Activated CD4-positive, alpha-beta T cell treated with anti-CD3 and anti-CD28 coated beads, Interleukin-2, amount 10 ng/mL, durations not matched to agents 7 days and 5 days (primary cell): ENCODE measurements at places on chromosomes 7 and 10. TPM values are rescaled to one million over a fixed set of nuclear protein-coding genes. Genes with fewer than 3 reads are reported as not detected.

The PRLHR gene
- total RNA-seq, result not detected

The IL6 gene
- 0.67 TPM for total RNA-seq

The PRKAR1B gene
- total RNA-seq, result 29.8 TPM

The PAXIP1 gene
- 32.7 TPM for total RNA-seq

The OPN4 gene
- not detected for total RNA-seq

The MPP7 gene
- total RNA-seq, result 18.7 TPM

The CDC14C gene
- not detected for total RNA-seq

The MEOX2 gene
- not detected for total RNA-seq

DNA sequence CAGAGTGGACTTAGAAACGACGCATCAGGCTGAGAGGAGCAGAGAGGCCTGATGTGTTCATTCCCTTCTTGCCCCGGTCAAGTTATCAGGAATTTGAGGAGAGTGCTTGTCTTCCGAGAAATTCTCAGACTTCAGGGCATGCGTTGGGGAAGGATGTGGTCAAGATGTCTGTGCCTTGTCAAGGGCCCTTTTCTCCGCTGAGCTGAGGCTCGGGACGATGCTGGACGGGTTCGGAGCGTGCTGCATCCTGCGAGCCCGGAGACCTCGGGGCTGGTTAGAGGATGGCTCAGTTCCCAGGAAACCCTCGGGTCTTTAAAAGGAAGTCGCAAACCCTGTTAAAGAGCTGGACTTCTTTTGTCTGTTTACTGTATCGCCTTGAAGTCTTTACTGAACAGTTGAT, 325.4 kb downstream of the ADARB2 start:
- no peaks in the 10 kb centered on the region for H3K4me1 ChIP-seq
- no peaks in the 10 kb centered on the region for H3K36me3 ChIP-seq
- peaks cover 8% of the 10 kb centered on the region for H3K27me3 ChIP-seq
- H3K4me3 ChIP-seq, result no peak overlapping the region
- no peak for DNase-seq

DNA sequence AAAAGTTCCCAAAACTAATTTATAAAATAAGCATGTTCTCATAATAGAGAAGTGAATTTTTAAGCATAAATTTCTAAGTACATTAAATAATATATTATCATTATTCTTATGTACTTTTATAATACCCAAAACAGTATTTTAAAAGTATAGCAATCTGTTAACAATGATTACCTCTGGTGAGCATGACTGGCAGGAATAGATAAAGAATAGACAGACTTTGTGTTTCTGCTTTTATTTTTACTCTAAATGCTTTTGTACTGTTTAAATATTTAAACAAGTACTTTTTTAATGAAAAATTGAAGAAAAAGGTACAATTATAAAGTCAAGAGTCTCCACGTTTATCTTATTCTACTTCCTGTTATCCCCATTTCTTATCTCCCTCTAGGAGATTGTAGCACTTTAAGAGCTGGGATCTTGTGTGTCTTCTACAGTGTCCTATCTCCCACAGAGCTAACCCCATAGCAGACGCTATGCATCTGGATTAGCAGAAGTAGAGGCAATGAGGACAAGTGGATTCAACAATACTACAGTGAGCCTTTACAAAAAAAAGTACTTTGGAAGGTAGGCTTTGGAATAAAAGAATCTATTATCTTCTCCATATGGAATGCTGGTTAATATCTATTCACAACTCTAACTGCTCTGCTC, 42.9 kb downstream of the IDE start:
- H3K4me3 ChIP-seq, result no peak overlapping the region
- no peak overlapping the region for H3K27ac ChIP-seq
- DNase-seq, result no peak
- no peaks in the 10 kb centered on the region for H3K27me3 ChIP-seq
- peaks cover 10% of the 10 kb centered on the region for H3K36me3 ChIP-seq

GRCh38 chr7:138663725-138664710, 37.1 kb downstream of the SVOPL start:
- no peaks in the 10 kb centered on the region for H3K36me3 ChIP-seq
- H3K27me3 ChIP-seq, result peaks cover 28% of the 10 kb centered on the region
- peak overlapping the region; percentile 65 for H3K4me3 ChIP-seq

DNA sequence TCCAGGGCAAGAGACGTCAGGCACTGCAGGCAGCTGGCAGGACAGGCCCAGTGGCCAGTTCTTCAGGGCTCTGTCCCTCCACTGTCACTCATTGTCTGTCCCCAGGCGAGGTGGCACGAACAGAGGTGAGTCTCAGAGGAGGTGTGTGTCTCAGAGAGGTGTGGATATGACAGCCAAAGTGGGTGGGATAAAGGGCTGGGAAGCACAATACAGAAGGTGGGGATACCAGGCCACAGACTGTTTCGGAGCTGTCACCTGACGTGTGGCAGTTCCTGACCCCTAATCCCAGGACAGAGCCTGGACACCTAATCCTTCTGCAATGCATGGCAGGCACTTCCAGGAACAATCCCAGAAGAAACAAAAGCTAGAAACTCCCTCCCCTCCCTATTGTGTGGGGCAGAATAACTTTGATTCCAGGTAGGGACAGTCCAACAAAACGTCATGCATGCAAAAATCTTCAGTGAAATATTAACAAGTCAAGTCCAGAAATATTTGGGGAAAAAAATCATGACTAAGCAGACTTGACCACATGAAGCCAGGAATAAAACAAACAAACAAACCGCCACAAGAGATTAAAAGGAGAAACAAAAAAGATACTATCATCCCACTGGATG, 11.6 kb downstream of the KLRG2 start:
- H3K27me3 ChIP-seq, result no peaks in the 10 kb centered on the region
- no peaks in the 10 kb centered on the region for H3K36me3 ChIP-seq
- H3K4me1 ChIP-seq, result no peaks in the 10 kb centered on the region
- H3K4me3 ChIP-seq, result no peak overlapping the region
- no peak overlapping the region for H3K27ac ChIP-seq

DNA sequence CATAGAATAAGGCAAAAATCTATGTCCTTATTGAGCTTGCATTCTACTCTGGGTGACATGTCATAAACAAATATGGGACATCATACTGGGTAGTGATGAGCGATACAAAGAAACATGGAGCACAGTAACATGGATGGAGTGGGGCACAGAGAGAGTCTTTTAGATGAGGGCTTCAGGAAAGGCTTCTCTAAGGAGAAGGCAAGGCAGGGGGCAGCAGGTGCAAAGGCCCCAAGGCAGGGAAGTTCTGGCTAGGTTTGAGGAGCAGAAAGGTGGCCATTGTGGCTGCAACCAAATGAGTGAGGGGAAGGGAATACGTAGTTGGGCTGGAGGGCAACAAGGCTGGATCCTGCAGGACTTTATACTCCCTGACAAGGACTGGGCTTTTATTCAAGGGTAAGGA, 211.4 kb downstream of the HERPUD2 start:
- no peaks in the 10 kb centered on the region for H3K4me1 ChIP-seq
- no peak overlapping the region for H3K4me3 ChIP-seq
- no peak overlapping the region for H3K27ac ChIP-seq
- H3K36me3 ChIP-seq, result no peaks in the 10 kb centered on the region

DNA sequence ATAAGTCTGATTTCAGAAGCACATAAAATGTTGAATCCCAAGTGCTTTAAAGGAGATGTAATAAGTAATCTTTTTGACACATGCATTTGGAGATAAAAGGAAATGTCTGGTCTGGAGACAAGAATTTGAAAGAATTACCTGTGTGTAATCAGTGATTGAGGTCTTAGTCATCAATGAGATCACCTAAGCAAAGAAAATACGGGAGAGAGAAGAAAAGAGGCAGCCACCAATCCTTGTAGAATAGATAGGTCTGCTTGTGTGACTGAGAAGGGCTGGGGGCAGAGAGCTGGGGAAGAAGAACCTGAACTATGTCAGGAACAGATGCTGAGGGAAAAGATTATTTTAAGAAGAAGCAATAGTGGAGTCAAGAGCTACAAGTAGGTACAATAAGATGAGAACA, 49.3 kb upstream of the ITPRID1 start:
- H3K4me3 ChIP-seq, result no peak overlapping the region
- no peak for DNase-seq
- H3K36me3 ChIP-seq, result no peaks in the 10 kb centered on the region
- no peaks in the 10 kb centered on the region for H3K27me3 ChIP-seq
- no peaks in the 10 kb centered on the region for H3K4me1 ChIP-seq
- H3K27ac ChIP-seq, result no peak overlapping the region

DNA sequence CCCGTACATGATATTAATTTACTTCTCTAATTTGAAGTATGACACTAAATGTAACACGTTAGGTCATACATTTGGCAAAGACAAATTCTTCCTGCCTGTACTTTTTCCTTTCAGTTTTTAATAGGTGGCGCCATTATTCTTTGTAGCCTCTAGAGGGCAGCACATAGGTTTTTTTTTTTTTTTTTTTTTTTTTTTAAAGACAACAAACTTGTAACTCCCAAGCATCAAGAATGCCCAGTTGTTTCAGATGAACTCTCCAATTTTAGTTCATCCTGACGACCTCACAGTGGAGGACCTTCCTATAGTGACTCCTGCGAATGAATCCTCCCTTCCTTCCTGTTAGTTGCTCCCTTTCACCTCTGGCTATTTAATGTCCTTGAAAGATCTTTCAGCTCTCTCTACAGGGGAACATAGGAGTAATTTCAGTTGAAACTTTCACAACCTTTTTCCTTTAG, 139.3 kb upstream of the HDAC9 start:
- H3K4me3 ChIP-seq, result no peak overlapping the region
- H3K27ac ChIP-seq, result no peak overlapping the region
- H3K4me1 ChIP-seq, result peaks cover 7% of the 10 kb centered on the region
- peaks cover 2% of the 10 kb centered on the region for H3K27me3 ChIP-seq
- DNase-seq, result no peak

DNA sequence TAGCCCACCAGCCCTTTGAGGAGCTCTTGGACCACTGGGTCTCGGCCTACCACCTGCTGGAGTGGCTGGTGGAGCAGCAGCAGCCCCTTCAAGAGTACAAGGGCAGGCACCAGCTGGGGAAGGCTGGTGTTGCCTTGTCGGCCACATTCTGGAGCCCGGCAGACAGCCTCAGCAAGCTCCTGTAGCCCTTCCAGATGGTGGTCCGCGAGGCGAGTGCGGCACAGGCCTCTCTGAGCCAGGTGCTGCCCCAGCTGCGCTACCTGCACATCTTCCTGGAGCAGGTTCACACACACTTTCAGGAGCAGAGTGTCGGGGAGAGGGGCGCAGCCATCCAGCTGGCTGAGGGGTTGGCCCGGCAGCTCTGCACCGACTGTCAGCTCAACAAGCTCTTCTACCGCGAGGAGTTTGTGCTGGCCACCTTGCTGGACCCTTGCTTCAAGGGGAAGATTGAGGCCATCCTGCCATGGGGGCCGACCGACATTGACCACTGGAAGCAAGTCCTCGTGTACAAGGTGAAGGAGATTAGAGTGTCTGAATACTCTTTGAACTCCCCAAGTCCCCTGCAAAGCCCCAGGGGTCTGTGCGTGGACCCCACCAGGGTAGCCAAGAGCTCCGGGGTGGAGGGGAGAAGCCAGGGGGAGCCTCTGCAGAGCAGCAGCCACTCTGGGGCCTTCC, 7.0 kb upstream of the ACTR3C start:
- no peaks in the 10 kb centered on the region for H3K27me3 ChIP-seq
- H3K36me3 ChIP-seq, result peaks cover 22% of the 10 kb centered on the region
- no peak overlapping the region for H3K27ac ChIP-seq
- no peak overlapping the region for H3K4me3 ChIP-seq

DNA sequence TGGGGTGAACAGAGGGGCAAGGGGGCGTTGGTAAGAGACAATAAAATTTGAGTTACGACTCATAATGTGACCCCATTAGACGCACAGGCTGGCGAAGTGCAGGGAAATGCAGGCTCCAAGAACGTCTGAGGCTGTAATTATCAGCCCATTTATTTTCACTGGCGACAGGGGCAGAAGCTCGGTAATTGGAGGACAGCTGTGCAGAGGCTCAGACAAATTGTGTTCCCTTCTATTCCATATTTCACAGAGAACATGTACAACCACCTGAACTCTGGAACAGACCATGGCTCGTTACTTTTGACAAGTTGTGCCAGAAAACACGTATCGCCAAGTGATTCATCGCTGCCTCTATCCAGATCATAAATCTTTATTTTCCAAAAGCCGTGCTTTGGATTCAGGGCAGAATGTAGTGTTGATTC, 137.3 kb upstream of the FRMD4A start:
- DNase-seq, result no peak
- peaks cover 32% of the 10 kb centered on the region for H3K27me3 ChIP-seq
- no peak overlapping the region for H3K4me3 ChIP-seq
- no peak overlapping the region for H3K27ac ChIP-seq
- no peaks in the 10 kb centered on the region for H3K36me3 ChIP-seq

- H3K4me3 ChIP-seq, result no peak overlapping the region
- H3K27ac ChIP-seq, result no peak overlapping the region
- no peaks in the 10 kb centered on the region for H3K4me1 ChIP-seq
- peaks cover 2% of the 10 kb centered on the region for H3K27me3 ChIP-seq
- H3K36me3 ChIP-seq, result no peaks in the 10 kb centered on the region
- no peak for DNase-seq
These were observed 68.7 kb upstream of the PRKG1 start for GRCh38 chr10:51005551-51005950.

GRCh38 chr7:87151729-87152111, 533 bp upstream of the DMTF1 start:
- H3K36me3 ChIP-seq, result peaks cover 16% of the 10 kb centered on the region
- peaks cover 40% of the 10 kb centered on the region for H3K4me1 ChIP-seq
- no peak for DNase-seq
- peak overlapping the region; percentile 86 for H3K4me3 ChIP-seq
- no peaks in the 10 kb centered on the region for H3K27me3 ChIP-seq

GRCh38 chr7:102456327-102456726, 8.3 kb downstream of the ALKBH4 start:
- no peaks in the 10 kb centered on the region for H3K4me1 ChIP-seq
- no peaks in the 10 kb centered on the region for H3K27me3 ChIP-seq
- H3K27ac ChIP-seq, result no peak overlapping the region
- H3K4me3 ChIP-seq, result no peak overlapping the region

GRCh38 chr10:24650669-24651391, 72.9 kb downstream of the ARHGAP21 start:
- DNase-seq, result no peak
- peaks cover 3% of the 10 kb centered on the region for H3K36me3 ChIP-seq
- H3K27me3 ChIP-seq, result no peaks in the 10 kb centered on the region
- no peak overlapping the region for H3K4me3 ChIP-seq

DNA sequence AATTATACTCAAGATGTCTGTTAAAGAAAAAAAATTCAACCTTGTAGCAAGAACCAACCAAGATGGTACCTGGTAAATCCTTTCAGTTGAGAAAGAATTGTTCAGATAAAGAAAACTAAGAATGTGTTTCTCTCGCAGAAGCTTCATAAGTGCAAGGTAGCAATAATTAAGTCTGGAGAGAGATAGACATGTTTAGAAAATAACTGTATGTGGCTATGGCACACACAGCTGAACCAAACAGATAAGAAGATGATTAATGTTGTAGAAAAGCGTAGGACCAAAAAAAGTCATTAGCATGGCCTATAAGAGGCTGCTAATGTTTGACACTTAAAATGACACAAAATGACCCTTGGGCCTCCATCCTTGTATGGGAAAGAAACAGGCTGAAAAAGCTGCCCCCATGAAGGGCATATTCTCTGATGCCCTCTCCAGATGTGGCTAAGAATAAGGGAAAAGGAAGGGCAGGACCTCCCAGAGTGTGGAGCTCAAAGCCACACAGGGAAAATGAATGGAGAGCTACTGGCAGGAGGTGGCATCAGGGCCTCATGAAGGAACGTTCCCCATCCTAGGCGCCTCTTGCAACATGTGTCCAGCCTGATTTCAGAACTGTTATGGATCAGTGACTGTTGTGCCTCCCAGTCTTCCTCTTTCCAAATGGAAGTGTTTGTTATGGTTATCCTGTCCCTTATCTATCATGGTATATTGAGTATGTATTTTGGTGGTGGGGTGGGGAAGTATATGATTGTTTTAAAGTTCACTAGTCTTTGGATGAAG, 30.7 kb downstream of the TLL2 start:
- no peaks in the 10 kb centered on the region for H3K36me3 ChIP-seq
- peaks cover 17% of the 10 kb centered on the region for H3K27me3 ChIP-seq
- no peak overlapping the region for H3K27ac ChIP-seq
- no peak for DNase-seq
- no peaks in the 10 kb centered on the region for H3K4me1 ChIP-seq
- H3K4me3 ChIP-seq, result no peak overlapping the region
